ENCODE measurements at places on chromosomes 11 and 22.

- DNase-seq, result peak; percentile 26
These were observed 67.1 kb upstream of the WNT7B start for GRCh38 chr22:46043816-46044620.

- DNase-seq, result no peak
These were observed 4.7 kb upstream of the TTC36 start for GRCh38 chr11:118522571-118523072.

GRCh38 chr22:25970374-25970911 lies 198.8 kb upstream of the SEZ6L start:
- DNase-seq, result peak; percentile 37

DNA sequence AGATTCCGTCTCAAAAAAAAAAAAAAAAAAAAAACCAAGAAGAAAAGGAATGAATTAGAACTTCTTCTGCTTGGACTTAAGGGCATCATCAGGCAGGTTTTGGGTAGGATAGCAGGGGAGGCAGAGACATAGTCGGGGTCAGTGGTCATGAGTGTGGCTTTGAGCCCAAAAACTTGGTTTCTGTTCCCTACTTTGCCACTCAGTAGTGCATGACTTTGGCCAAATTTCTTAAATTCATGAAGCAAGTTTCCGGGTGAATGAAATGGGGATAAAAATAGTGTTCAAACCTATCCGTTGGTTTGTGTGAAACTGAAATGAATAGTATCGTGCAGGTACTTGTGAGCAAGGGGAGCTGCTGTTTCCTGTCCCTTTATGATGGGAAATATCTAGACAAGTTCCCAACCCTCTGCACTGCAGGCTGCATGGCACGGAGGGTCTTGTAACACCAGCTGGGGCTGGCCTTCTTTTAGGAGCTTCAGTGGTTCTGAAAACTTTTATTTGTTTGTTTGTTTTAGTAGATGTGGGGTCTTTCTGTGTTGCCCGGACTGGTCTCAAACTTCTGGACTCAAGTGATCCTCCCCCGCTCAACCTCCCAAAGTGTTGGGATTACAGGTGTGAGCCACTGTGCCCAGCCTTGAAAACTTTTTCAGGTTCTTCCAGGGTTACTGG lies 18.4 kb downstream of the NEAT1 start:
- peak; percentile 10 for DNase-seq

GRCh38 chr11:130737041-130737830 lies 179.0 kb downstream of the SNX19 start:
- no peak for DNase-seq

DNA sequence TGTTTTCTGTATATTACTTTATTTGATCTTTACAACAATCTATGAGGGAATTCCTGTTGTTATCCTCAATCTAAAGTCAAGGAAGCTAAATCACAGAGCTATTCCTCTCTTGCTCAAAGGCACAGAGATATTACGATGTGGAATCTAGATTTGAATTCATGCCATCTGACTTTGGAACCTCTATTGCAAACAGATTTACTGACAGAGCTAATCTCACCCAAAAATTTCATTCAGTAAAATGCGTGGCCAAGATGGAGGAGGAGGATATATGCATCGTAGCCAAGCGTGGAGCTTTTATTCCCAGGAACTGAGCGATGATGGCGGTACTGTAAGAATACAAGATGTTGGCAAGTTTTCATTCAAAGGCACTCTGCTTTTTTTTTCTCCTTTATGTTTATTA lies 791.8 kb downstream of the CNTN5 start:
- no peak for DNase-seq

GRCh38 chr11:134037046-134037908 lies 31.6 kb upstream of the JAM3 start:
- peak; percentile 85 for DNase-seq

GRCh38 chr22:30785527-30785926 lies 90.9 kb downstream of the OSBP2 start:
- DNase-seq, result no peak

GRCh38 chr11:17643506-17644405 lies 75.6 kb upstream of the MYOD1 start:
- DNase-seq, result no peak

GRCh38 chr22:48838846-48839730 lies 988.6 kb downstream of the BRD1 start:
- DNase-seq, result no peak

GRCh38 chr11:78666675-78667160 lies 92.1 kb upstream of the NARS2 start:
- no peak for DNase-seq

- no peak for DNase-seq
These were observed at the start of gene TMEM45B for GRCh38 chr11:129815596-129816461. Gene TMEM45B, plus strand, starts transcription at chr11:129815848. Its CDS starts 36,635 bp downstream, at chr11:129852483.

- DNase-seq, result no peak
These were observed 5.7 kb downstream of the PATE2 start for GRCh38 chr11:125772834-125773505.

DNA sequence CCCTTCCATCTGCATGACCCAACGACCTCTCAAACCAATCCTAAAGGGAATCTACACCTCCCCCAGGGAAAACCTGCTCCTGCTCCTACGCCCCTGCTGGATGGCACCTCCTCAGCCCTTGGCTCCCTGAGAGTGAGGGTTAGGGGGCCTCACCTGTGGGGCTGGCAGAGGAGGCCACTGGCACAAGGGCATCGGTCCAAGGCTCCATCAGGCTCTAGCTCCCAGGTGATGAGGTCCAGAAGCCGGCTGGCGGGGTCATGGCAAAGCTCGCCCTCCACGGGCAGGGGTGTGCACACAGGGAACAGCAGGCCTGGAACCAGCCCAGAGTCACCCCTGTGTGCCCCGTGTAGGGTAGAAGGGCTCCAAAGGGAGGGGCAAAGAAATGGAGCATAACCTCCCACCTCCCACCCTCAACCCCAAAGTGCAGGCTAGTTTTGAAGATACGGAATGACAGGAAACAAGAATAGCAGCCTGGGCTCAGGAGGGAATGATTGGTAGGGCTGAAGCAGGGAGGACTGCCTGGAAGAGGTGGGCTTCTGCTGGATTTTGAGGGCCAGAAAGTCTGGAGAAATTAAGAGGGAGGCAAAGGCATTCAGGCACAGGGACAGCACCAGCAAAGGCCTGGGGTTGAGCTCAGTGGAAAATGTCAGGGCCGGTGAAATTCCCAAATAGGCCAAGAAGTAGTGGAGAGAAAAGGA lies 42.6 kb downstream of the DKK3 start:
- DNase-seq, result no peak

- no peak for DNase-seq
These were observed 178.6 kb downstream of the MIAT start for GRCh38 chr22:26835929-26836528.

- DNase-seq, result no peak
These were observed 56.0 kb downstream of the GLYATL2 start for GRCh38 chr11:58788355-58789023.

DNA sequence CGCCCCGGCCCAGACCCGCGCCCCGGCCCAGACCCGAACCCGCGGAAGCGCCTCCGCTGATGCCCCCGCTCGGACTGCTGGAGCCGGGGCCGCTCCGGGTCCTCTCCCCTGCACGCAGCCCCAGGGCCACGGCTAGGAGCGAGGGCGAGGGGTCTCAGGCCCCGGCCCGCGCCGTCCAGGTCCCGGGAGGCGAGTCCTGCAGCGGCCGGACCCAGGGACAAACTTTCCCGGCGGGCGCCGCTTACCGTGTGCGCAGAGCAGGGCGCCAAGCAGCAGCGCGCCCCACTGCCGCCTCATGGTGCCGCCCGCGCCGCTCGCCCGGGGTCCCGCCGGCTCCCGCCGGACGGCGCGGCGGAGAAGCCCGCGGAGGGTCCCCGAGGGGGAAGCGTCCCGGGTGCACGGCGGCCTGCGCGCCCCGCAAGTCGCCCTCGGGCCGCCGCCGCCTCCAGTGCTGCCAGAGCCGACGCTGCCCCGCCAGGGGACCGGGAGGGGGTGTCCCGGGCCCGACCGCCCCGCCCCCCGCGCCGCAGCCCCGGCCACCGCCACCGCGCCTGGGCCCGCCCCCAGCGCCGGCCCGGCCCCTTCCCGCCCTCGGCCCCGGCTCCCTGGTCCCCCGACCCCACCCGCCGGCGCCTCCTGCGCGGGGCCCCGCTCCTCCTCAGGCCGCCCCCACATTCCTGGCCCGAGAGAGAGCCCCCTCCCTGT lies at the start of gene LRP4:
Gene LRP4 (minus strand): TSS at position 468 of the 705 bp plus-strand sequence. CDS start 171 bp downstream, at position 297.
- peak; percentile 63 for DNase-seq

DNA sequence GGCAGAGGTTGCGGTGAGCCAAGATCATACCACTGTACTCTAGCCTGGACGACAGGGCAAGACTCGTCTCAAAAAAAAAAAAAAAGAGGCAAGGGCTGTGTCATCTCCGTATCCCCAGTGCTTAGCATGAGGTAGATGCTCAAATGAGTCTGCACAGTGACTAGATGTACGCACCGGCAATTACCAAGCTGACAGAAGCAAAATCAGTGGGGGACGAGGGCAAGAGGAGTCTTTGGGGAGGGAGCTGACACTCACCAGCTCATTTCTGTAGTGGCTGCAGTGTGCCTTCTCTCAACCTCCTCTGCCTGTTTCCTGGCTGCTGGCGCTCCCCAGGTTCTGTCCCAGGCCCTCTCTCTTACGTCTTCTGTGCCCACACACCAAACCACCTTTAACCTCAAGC lies 69.9 kb downstream of the PACSIN2 start:
- no peak for DNase-seq

DNA sequence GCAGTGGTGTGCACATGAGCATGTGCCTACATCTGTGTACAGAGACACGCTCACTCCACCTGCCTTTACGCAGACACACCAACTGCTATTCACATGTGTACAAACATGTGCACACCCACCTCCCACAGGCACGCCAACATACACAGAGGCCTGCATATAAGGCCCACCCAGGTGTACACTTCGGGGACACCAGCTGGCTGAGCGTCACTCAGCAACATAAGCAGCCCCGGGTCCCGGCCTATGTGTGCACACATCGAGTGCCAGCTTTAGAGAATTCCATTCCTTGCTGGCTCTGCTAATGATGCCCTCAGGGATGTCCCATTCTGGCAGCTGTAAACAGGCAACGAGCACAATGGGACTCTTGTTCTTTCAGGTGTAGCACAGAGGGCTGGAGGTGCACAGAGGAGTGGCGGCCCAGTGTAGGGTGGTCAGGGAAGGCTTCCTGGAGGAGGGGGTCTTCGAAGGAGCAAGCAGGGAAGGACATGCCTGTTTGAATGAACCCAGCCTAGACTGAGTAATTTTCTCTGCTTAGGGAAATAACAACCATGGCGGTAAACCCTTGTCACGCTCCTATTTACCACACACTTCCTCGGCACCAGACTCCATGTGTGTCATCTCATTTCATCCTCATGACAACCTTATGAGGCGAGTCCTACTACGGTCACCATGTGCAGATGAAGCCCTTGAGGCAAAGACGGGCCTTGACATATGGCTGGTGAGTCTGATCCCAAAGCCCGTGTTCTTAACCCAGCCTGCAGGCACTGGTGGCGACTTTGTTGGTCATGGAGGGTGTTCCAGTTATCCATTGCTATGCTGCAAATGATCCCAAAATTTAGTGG lies 35.1 kb downstream of the RPL3 start:
- no peak for DNase-seq

- DNase-seq, result no peak
These were observed 37.6 kb downstream of the GAB4 start for GRCh38 chr22:16970446-16970845.

DNA sequence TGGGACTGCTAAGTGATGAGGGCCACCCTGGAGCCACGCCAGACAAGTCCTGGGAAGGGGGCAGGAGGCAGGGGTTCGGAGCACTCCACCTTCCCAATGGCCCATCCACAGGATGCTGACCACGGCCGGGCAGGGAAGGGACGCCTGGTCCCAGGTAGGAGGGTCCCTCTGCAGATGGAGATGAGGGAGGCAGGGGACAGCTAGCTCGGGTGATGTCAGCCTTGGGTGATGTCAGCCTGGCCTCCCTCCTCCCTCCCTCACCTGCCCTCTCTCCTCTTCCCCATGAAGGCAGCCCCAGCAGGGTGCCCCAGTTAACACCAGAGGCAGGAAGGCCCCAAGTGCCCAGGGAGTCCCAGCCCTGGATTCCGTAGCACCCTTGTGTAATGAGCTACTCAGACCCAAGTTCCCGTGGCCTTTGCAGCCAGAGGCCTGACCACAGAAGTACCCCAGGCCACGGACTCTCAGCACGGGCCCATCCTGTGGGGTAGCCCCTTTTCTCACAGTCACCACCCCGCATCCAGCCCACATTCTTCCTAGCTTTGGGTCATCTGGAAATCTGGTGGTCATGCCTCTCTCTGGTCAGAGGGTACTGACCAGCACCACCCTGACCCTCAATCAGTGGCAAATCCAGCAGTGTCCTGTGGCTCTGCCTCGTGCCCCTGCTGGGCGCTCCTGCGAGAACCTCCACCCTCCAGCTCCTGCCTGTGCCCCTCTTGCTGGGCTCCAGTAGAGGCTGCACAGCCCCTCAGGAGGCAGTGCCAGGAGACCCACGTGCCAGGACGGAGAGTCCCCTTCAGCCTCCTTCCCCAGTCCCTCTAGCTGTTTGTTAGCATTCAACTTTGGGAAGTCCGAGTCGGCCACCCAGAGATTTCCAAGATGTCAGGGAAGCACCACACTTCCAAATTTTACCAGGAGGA lies 47.4 kb downstream of the SHANK2 start:
- DNase-seq, result no peak

DNA sequence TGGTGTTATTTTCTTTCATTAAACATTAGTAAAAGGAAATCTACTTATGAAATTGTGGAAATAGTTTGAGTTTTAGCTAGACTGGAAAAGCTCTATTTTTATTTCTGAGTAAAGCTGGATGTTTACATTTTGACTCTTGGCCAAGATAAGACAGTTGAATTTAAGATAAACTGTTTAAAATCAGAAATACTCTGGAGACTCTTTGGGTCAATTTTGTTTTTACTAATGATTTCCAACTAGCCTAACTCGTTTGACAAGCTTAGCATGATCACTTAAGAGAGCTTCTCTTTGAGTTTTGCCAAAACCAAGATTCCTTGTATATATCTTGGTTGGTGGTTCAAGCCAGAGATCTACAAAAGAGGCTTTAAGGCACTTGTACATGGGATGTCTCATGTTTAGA lies 724.8 kb upstream of the LUZP2 start:
- DNase-seq, result no peak

DNA sequence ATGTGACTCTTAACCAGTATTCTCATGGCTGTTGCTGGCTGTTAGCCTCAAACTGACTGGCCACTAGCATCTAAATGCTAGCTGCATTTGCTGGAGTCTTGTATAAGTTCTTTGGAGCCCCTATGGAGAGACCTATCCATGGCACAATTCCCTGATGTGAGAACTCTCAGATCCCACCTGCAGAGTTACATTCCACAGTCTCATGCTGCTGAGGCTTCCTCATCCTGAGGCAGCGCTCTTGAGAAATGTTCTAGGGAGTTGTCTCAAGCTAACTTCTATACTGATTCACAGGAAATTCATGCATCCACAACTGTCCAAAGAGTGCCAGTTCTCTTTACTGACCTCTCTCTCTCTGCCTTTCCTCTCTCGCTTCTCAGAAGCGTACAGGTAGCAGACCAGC lies 218.0 kb upstream of the PITPNB start:
- no peak for DNase-seq

DNA sequence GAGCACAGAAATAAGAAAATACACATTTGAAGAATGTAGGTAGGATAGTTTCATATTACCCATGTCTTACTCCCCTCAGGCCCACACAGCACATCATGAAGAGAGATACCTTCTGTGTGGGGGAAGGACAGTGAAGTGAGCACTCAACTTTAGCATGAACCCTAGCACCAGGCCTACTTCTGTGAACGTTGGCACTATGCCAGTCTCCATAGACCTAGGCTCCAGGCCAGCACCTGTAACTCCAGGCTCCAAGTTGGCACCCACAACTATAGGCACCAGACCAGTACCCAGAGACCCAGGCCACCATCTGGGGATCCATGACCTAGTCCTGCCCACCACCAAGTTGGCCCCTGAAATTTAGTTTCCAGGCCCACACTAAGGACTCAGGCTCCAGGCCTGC lies 410.9 kb downstream of the INSC start:
- no peak for DNase-seq

- no peak for DNase-seq
These were observed 4.2 kb upstream of the NEAT1 start for GRCh38 chr11:65418431-65418680.

Measured in left cardiac atrium (tissue), 4 donors.